CD4-positive, alpha-beta T cell treated with Interleukin-2 at 100 ng/mL for 4 hours (primary cell): ENCODE measurements at places on chromosomes 7 and 10.

DNA sequence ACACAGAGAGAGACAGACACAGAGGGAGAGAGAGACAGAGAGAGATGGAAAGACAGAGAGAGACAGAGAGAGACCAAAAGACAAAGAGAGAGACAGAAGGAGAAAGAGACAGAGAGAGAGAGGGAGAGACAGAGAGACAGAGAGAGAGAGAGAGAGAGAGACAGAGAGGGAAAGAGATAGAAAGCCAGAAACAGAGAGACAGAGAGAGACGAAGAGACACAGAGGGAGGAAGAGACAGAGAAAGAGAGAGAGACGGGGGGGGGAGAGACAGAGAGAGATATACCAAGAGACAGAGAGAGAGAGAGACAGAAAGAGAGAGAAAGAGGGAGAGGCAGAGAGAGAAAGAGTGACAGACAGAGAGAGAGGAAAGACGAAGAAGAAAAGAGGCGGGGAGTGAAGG, 10.2 kb downstream of the VSTM4 start:
- no peak for DNase-seq

GRCh38 chr7:77538281-77539212, 1.5 kb downstream of the PTPN12 start:
- DNase-seq, result no peak

DNA sequence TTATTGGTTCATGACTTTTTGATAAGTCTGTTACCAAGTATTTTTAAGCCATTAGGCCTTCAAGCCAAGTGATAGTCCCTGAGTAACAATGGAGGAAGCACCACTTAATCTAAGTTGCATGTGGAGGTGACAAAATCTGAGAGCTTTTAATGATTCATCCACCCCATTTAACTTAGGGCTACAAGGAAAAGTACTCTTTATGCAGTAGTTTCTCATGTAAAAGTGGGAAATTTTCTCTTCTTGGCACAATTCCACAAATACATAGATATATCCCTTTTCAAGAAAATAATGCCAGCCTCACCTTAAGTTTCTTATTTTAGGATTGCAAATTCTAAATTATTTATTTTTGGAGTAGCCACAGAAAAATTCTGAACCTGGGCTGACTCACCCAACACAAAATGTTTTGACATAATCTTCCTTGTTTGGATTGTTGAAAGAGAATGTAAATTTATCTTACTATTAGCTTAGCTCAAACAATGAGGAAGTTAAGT, 85.7 kb downstream of the SUGCT start:
- DNase-seq, result no peak

DNA sequence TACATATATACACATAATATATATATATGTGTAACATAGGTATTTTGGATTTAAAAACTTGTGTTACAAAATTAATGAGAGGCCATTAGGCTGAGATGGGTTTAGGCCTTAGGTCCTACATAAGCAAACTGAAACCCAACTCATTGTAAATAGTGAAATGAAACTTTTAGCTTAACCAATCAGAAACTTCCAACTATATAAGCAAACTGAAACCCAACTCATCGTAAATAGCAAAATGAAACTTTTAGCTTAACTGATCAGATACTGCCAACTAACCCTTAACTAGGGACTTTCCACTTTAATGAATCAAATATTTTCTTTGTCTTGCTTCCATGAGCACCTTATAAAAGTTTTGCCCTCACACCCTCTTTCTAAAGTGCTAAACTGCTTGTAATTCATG, 17.3 kb upstream of the SAMD9L start:
- peak; percentile 44 for DNase-seq

- no peak for DNase-seq
Measured at GRCh38 chr7:79820387-79820786, 314.2 kb upstream of the GNAI1 start.

DNA sequence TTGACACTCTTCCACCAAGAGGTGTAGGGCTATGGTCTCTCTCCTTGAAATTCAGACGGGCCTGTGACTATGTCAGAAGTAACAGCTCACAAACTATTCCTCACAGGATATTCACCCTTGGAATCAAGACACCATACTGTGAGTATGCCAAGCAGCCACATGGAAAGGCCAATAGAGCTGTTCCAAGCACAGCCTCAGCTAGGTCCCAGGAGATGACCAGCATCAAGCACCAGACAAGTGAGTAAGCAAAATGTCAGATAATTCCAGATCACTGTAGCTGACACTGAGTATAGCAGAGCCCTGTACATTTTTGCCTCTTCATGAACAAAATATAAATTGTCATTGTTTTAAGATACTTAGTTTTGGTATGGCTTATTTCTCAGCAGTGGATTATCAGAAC, 88.1 kb upstream of the KCND2 start:
- DNase-seq, result no peak

DNA sequence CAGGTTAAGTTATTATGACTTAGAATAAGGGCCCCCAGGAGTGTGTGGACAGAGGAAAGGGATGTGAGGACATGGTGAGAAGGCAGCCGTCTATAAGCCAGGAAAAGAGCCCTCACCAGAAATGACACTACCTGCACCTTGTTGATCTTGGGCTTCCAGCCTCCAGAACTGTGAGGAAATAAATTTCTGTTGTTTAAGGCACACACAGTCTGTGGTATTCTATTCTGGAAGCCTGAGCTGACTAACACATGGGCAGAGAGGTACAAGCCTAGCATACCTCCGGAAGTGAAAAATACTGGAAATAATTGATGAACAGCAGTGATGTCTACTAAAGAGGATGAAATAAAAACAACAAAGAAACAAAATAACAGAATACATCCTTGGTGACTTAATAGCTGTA, 46.1 kb upstream of the GRB10 start:
- no peak for DNase-seq

- no peak for DNase-seq
Measured at GRCh38 chr10:15627617-15628196, 92.0 kb downstream of the ITGA8 start.

DNA sequence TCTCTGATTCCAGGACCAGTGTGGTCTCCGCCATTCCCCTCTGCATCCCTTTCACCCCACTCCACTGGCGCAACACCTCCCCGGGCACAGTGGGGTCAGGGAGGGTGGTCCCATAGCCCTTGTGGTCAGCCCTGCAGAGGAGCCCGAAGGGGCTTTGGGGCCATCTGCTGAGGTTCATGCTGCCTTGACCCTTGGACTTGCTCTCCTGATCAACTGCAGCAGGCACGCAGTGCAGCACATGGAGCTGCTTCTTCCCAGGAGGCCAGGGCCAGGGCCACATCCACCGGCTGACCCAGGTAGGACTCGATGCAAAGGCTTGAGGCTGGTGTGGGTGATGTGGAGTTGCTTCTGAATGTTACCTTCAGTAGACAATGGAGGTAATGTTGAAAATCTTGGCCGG, 35.1 kb downstream of the PDIA4 start:
- no peak for DNase-seq

GRCh38 chr10:60597513-60597912, 180.8 kb upstream of the CDK1 start:
- DNase-seq, result no peak

DNA sequence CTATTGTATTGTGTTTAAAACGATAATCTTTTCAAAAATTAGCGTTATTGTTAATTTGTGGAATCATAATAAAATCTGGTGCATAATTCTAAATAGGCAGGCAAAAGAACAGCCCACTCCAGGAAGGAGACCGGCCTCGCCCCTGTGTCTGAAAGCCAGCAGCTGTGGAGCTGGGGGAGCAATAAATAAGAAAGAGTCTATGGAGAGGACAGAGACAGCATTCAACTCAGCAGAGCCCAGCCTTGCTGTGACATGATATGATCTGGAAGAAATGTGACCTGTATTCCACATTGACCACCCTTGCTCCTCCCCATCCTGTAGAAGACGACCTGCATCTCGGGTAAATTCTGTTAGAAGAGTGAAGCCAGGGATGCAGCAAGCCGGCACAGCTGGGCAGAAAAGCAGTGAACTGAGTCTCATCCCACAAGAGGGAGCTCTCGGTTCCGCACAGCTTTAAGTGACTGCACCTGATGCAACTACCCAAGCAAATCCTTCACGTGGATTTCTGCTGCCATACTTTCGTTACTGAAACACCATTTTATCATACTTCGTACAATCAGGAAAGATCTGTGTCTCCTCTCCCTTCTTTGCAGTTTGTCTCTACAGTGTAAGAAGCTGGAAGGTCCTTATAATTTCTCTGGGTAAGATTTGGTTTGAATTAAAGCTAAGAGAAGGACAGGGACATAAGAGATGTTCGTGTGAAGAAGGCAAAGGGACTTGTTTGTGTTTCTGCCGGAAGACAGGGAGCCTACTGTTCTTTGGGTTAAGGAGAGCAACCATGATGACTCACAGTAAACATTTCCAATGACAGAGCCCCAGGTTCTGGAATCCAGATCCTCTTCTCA, 427.1 kb downstream of the GPAM start:
- no peak for DNase-seq

DNA sequence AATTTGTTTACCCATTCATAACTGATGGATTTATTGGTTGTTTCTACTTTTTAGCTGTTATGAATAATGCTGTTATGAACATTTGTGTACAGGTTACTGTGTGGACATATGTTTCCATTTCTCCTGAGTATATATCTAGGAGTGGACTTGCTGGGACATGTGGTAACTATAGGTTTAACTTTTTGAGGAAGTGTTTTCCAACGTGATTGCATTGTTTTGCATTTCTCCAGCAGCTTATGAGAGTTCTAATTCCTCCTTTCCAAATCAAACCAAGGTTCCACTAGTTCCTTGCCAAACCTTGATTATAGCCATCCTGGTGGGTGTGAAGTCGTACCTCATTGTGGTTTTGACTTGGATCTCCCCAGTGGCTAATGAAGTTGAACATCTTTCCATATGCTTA, 2.6 kb upstream of the PRF1 start:
- no peak for DNase-seq

GRCh38 chr7:157471259-157472125, 134.7 kb downstream of the DNAJB6 start:
- DNase-seq, result peak; percentile 29

DNA sequence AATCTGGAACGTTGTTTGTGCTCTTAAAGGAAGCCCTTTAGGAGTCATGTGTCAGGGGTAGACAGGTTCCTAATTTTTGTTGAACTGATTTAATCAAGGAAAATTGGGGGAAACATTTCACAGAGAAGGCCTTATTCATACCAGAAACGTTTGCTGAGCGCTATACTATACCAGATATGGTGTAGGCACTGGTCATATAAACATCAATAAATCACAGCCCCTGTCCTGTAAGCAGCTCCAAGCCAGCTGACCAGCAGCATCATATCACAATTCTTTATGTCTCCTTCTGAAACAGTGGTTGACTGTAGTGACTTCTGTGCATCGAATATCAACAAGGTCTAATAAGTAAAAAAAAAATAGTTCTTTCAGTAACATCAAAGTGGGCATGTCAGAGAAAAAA, 1.1 kb downstream of the TMEM178B start:
- DNase-seq, result no peak

DNA sequence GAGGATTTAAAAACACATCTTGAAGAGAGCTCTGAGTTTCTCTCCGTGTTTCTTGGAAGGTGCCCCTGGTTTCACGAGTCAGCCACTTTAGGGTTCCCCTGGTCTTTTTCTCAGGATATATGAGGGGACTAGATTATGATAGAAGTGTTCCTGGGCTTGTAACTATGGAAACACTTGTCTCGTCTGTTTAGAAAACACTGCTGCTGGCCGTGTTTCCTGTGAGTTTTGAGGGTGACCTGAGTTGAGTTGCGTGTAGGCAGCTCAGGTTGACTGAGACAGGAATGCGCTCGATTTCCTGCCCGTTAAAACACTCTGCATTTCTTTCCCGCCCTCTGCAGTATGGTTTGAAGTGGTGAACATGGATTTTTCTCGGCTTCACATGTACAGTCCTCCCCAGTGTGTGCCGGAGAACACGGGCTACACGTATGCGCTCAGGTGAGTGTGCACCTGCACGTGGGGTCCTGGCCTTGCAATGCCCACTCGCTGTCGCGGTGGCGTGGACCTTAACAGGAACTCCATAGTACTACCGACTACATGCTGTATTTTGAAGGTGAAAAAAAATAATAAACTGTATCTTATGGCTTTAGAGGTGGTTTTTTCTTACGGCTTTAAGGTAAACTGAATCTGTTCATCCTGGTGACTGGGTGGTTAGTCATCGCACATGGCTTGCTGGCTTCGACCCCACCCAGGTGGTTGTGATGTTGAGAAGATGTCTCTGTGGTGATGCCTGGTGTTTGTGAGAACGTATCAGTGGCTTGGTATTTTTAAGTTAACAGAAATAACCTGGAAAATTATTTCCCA, at the start of gene SUN1:
TSS of gene SUN1 (plus strand) at position 310 of the 801 bp plus-strand sequence. CDS start at position 359, 49 bp downstream.
- peak; percentile 89 for DNase-seq

DNA sequence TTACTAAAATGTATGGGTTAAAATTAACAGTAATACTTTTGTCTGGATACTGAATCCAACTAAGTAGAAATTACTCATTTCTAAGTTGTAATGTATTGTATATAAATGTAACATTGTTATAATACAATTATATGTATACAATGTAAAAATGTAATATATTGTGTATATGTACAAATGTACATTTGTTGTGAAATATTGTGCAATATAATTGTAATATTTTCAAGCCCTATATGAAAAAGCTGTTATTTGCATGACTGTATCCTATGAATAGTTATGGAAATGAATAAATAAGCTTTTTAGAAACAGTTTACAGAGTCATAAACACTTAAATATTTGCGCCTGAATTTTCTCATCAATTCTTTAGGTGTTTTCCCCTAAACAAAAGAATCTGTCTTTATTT, 20.3 kb upstream of the UMAD1 start:
- DNase-seq, result no peak

DNA sequence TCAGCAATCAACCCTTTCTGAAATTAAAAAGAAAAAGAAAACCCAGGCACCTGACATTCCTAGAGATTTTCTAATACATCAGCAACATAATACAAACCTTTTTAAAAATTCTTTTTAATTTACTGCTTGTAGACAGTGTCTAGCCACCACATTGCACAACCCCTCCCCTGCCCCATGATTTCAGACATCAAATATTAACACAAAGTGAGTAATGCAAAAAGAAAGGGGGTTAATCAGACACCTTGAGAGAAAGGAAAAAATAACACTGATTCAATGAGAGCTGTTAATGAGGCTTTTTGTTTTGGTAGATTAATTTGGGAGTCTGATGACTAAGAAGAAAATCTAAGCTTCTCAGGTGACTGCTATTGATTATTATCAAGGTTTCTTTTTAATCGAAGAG, 55.3 kb downstream of the SLC25A13 start:
- no peak for DNase-seq

- no peak for DNase-seq
Measured at GRCh38 chr10:102246261-102246660, 929 bp downstream of the GBF1 start.
